ENCODE measurements at places on chromosomes 16 and 17.

- H3K27ac ChIP-seq, result peak overlapping the region; percentile 63
- DNase-seq, result no peak
- no peaks in the 10 kb centered on the region for H3K27me3 ChIP-seq
- peaks cover 33% of the 10 kb centered on the region for H3K4me1 ChIP-seq
- peak overlapping the region; percentile 52 for H3K4me3 ChIP-seq
Observed at GRCh38 chr17:63598281-63598680, 2.4 kb upstream of the TACO1 start.

DNA sequence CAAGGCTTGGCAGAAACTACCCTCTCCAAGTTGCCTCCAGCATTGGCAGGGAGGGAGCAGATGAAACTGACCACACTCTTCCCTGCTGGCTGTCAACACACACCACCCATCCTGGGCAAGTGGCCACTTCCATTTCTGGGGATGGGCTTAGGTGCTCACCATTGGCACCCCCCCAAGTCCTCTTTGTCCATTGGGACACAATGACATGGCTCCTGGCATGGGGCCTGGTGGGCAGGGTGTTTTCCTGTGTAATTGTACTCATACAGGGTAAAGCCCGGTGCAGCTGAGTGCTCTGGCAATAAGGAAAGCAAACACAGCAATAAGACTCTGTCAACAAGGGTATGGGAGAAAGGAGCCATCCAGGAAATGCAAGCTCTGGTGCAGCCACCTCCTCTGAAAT, 22.6 kb downstream of the SCNN1B start:
- peaks cover 24% of the 10 kb centered on the region for H3K27me3 ChIP-seq
- H3K36me3 ChIP-seq, result no peaks in the 10 kb centered on the region
- H3K4me1 ChIP-seq, result no peaks in the 10 kb centered on the region
- DNase-seq, result no peak
- H3K4me3 ChIP-seq, result no peak overlapping the region

- H3K4me1 ChIP-seq, result peaks cover 6% of the 10 kb centered on the region
- no peak for DNase-seq
- H3K4me3 ChIP-seq, result no peak overlapping the region
- no peaks in the 10 kb centered on the region for H3K36me3 ChIP-seq
- H3K27ac ChIP-seq, result no peak overlapping the region
Observed at GRCh38 chr16:29684679-29685078, 5.7 kb downstream of the QPRT start.

DNA sequence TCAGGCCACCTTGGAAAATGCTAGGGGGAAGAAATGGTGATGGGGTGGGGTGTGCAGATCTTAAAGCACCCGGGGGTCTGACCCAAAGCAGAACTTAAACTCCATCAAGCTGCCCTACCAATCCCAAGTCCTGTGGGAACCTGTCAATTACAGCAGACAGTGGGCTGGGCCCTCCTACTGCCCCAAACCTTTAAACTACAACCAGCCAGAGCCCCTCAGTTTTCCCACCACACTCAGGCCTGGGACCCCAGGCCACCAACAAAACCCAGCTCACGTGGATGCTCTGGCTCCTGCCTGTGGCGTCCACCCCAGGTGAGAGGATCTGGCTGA, 2.7 kb downstream of the MYO18A start:
- peak overlapping the region; percentile 96 for H3K4me3 ChIP-seq
- H3K36me3 ChIP-seq, result no peaks in the 10 kb centered on the region
- H3K27me3 ChIP-seq, result peaks cover 4% of the 10 kb centered on the region
- DNase-seq, result no peak
- H3K4me1 ChIP-seq, result peaks cover 28% of the 10 kb centered on the region

- peaks cover 4% of the 10 kb centered on the region for H3K36me3 ChIP-seq
- no peak for DNase-seq
- peaks cover 3% of the 10 kb centered on the region for H3K4me1 ChIP-seq
- no peak overlapping the region for H3K4me3 ChIP-seq
Observed at GRCh38 chr17:14060706-14061105, 8.6 kb upstream of the COX10 start.

DNA sequence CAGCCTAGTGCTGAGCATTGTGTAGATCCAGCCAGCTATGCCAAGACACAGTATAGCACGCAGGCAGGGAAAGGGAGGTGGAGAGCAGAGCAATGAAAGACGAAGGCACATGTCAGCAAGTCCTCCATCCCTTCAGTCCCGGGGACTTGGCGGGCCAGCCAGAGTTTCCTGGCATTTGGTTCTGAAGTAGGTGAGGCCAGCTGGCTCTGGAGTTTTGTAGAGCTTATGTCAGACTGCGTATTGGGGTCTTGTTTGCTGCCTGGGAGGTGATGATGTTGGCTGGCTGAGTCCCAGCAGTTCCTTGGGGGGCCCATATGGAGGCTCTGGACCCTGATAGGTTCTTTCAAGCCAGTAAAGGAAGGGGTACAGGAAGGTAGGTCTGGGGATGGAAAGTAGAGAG, 55.7 kb upstream of the AKTIP start:
- peaks cover 9% of the 10 kb centered on the region for H3K27me3 ChIP-seq
- no peak overlapping the region for H3K4me3 ChIP-seq
- H3K36me3 ChIP-seq, result peaks cover 3% of the 10 kb centered on the region
- DNase-seq, result no peak
- no peaks in the 10 kb centered on the region for H3K4me1 ChIP-seq

DNA sequence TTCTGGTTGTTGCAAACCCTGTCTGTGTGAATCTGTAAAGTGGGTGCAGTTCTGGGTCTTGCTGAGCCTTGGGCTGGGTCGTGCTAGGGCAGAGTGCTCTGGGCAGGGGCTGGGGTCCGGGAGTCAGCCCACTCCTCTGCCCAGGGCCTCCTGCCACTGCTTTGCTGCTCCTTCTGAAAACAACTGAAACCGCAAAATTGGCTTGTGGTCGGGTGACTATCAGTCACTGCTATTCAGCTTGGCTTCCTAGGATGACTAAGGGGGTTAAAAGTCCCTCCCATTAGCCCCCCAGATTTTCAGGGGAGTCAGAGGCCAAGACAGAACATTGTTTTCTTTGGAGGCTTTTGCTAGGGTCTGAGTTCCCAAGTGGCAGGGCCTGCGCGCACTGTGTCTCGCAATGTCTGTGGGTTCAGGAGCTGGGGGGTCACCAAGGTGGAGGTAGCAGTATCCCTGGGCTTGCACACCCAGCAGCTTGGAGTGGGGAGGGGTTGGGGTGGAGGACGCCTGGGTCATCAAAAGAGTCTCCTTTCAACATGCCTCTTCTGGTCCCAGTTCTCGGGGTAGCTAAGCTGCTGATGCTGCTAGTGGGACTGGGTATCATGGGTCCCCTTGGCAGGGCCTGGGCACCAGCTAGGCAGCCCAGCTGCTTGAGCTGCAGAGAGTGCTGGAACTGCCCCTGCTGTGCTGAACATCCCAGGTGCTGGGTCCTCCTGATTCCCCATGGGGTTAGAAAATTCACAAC, 13.5 kb upstream of the TBX21 start:
- DNase-seq, result no peak
- H3K27ac ChIP-seq, result peak overlapping the region; percentile 78
- peaks cover 6% of the 10 kb centered on the region for H3K27me3 ChIP-seq
- peak overlapping the region; percentile 73 for H3K4me3 ChIP-seq

DNA sequence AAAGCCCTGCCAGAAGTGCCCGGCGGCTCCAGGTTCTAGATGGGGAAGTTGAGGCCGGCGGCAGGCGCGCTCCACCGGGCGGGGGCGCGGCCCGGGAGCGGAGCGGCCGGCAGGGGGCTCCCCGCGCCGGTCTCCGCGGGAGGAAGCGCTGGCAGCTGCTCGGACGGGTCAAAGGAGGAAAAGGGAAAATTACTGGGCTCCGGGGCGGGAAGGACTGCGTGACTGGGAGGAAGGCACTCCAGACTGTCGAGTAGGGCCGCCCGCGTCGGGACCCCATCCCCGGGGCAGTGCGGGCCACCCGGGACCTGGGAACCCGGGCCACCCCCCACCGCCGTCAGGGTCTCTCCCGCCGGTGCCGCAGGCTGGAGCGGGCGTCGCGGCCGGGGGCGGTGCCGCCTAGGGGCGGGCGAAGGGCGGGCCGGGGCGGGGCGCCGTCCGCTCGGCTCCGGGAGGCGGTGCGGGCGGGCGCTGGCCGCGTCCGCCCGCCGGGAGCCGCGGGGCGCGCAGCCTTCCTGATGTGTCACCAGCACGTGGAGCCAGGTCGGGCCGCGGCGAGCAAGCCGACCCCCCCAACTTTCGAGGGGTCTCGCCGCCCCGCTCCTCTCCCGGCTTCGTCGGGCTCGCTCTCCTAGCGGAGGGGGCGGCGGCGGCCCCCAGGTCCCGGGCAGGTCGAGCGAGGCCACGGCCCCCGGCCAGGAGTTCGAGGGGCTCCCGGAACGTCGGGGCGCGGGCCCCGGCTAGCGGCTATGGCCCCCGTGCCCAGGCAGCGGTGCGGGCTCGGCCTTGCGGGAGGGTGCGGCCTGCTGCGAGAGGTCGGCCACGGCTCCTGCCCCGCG, 167.5 kb downstream of the RAB11FIP4 start:
- H3K27ac ChIP-seq, result no peak overlapping the region
- peak overlapping the region; percentile 80 for H3K4me3 ChIP-seq
- peaks cover 8% of the 10 kb centered on the region for H3K27me3 ChIP-seq
- no peaks in the 10 kb centered on the region for H3K36me3 ChIP-seq
- H3K4me1 ChIP-seq, result peaks cover 6% of the 10 kb centered on the region

GRCh38 chr16:30053376-30054015, 12.1 kb upstream of the ALDOA start:
- DNase-seq, result no peak
- peak overlapping the region; percentile 94 for H3K4me3 ChIP-seq
- no peaks in the 10 kb centered on the region for H3K27me3 ChIP-seq

DNA sequence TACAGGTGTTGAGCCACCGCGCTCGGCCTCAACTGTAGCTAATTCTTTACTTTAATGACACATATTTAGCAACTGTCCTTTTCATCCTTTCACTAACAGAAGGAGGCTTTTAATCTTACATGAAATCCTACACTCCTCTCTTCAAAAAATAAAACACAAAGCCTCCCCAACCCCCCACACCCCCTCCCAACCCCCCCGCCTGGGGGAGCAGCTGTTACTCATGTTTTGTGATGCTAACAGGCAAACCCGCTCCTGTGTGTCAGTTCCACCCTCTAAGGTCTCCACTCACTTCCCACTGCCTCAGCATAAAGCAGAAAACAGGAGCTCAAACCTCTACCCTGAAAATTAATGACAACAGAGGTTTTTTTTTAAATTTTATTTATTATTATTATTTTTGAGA, 55.4 kb upstream of the SLC25A19 start:
- H3K4me3 ChIP-seq, result no peak overlapping the region
- H3K27me3 ChIP-seq, result no peaks in the 10 kb centered on the region
- H3K36me3 ChIP-seq, result no peaks in the 10 kb centered on the region
- no peak for DNase-seq
- H3K4me1 ChIP-seq, result peaks cover 62% of the 10 kb centered on the region

DNA sequence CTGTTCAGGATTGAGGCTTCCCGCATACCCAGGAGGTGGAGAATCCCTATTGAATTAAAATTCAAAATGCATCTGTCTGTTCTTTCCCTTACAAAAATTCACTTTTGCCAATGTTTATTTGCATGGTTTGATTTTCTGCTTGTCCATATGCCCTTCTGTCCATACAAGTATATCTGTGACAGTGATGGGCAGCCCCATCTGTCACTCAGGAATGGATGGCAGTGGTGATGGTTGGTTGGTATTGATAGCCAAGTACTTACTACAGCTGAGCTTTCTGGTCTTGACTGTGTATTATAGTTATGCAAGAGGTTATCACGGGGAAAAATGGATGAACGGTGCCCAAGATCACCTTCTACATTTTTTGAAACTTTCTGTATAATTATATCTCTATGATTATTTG, 171.0 kb downstream of the RBFOX1 start:
- DNase-seq, result no peak
- no peaks in the 10 kb centered on the region for H3K27me3 ChIP-seq
- H3K27ac ChIP-seq, result no peak overlapping the region
- H3K4me1 ChIP-seq, result no peaks in the 10 kb centered on the region
- no peaks in the 10 kb centered on the region for H3K36me3 ChIP-seq

- no peak overlapping the region for H3K4me3 ChIP-seq
- H3K36me3 ChIP-seq, result no peaks in the 10 kb centered on the region
- no peak for DNase-seq
- no peak overlapping the region for H3K27ac ChIP-seq
- H3K27me3 ChIP-seq, result peaks cover 54% of the 10 kb centered on the region
Observed at GRCh38 chr17:5962371-5962770, 107.8 kb upstream of the WSCD1 start.

- H3K4me1 ChIP-seq, result no peaks in the 10 kb centered on the region
- no peaks in the 10 kb centered on the region for H3K27me3 ChIP-seq
- no peak overlapping the region for H3K4me3 ChIP-seq
- H3K27ac ChIP-seq, result no peak overlapping the region
- no peaks in the 10 kb centered on the region for H3K36me3 ChIP-seq
Observed at GRCh38 chr16:1794908-1795666, 1.6 kb upstream of the IGFALS start.

DNA sequence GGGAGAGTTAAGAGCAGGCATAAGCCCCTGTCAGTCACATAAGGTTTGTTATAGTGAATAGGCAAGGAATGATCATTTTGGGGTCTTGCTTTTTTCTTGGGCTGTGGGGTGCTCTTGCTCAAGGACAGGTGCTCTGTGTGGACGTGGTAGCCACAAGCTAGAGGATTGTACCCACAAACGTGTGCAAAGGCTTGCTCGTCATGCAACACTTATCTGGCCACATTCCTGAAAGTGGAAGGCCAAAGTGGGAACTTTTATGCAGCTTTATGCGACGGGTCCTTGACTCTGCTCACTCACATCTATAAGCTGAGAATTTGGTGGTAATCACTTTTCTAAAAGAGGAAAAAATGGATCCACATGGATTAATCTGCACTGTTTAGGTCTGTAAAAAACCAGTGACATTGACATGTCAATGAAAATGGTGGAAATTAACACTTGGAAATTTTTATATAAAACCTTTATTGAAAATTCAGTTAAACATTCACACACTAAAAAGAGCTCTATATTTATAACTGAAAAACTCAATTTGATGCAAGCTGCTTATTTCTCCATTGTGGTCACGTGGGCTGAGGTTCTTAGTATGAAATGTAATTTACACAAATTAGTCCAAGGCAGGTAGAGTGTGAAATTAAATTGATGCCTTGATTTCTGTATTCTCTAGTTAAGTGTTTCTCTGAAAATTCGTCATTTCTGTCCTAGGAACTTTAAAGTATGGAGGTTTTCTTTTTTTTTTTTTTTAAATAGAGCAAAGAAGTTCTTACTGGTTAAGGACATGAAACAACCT, 162.3 kb downstream of the MSI2 start:
- H3K4me1 ChIP-seq, result peaks cover 27% of the 10 kb centered on the region
- no peak overlapping the region for H3K4me3 ChIP-seq
- peak overlapping the region; percentile 24 for H3K27ac ChIP-seq
- no peaks in the 10 kb centered on the region for H3K27me3 ChIP-seq

DNA sequence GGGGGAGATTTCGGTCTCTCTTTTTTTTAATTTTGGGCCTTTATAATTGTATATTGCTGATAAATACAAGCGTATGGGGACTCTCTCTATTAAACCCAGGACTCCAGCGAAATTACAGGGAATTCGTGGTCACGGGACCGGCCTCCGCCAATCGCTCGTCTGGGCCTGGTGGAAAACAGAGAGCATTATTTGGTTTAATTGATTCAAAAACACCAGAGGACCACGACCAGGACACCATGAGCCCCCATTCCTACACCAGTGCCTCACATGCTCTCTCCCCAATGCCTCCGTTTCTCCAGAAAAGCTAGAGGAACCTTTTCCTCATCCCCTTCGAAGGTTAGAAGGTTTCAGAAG, at the start of gene HOXB2:
TSS of gene HOXB2 (minus strand) at position 88 of the 354 bp plus-strand sequence. CDS start 198 bp downstream, outside the sequence.
- H3K4me1 ChIP-seq, result peaks cover 33% of the 10 kb centered on the region
- peaks cover 11% of the 10 kb centered on the region for H3K27me3 ChIP-seq
- peaks cover 10% of the 10 kb centered on the region for H3K36me3 ChIP-seq
- peak within 1 kb of the TSS; percentile 98 for H3K27ac ChIP-seq
- no peak for DNase-seq

GRCh38 chr16:68760671-68761275, 23.7 kb downstream of the CDH1 start:
- peaks cover 3% of the 10 kb centered on the region for H3K36me3 ChIP-seq
- DNase-seq, result no peak
- H3K4me1 ChIP-seq, result peaks cover 12% of the 10 kb centered on the region
- peaks cover 13% of the 10 kb centered on the region for H3K27me3 ChIP-seq
- no peak overlapping the region for H3K4me3 ChIP-seq
- no peak overlapping the region for H3K27ac ChIP-seq
